ENCODE measurements at places on chromosomes 16 and 17.

- no peak for DNase-seq
These were observed 11.4 kb downstream of the MYL4 start for GRCh38 chr17:47220531-47220999.

DNA sequence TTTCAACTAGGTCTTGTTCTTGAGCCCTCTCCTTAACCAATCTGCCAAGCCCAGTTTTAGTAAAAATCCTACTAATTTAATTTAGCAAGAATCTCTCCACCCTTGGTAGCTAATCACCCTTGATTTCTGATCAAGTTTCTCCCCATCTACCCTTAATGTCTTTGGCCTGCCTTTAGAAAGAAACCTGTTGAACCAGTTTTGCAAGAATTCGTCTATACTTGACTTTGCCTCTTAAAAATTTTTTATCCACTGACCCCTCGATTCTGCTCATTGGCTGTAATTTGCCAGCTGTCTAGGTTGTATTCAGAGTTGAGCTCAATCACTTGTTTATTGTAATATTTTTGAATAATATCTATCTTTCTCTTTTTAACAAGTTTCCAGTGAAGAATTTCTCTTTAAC is 1138.5 kb downstream of the CDH11 start:
- DNase-seq = no peak

- DNase-seq = no peak
These were observed 18.5 kb upstream of the SLC35G3 start for GRCh38 chr17:35212668-35213067.

DNA sequence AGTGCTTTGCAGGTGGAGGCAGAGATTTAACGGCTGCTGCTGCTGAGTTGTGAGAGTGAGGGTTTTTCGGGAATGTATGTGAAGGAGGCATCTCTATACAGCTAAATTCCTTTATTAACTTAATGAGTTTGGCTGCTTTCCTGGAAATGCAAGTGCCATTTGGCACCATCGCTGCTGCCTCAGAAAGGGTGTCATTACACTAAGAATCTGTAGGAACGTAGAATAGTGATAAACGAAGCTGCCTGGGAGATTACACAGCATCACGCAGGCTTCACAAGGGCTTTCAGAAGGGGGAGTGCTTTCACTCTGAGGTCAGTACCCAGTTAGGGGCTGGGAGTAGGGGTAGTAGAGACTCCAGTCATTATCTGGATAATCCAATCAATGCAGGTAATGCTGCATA is 14.1 kb upstream of the NLRP1 start:
- no peak for DNase-seq

GRCh38 chr16:81544261-81544660 is 99.7 kb downstream of the CMIP start:
- no peak for DNase-seq

- no peak for DNase-seq
These were observed 9.3 kb upstream of the FAAP100 start for GRCh38 chr17:81561494-81561885.

GRCh38 chr16:3597226-3597625 is 14.2 kb downstream of the SLX4 start:
- DNase-seq = no peak

DNA sequence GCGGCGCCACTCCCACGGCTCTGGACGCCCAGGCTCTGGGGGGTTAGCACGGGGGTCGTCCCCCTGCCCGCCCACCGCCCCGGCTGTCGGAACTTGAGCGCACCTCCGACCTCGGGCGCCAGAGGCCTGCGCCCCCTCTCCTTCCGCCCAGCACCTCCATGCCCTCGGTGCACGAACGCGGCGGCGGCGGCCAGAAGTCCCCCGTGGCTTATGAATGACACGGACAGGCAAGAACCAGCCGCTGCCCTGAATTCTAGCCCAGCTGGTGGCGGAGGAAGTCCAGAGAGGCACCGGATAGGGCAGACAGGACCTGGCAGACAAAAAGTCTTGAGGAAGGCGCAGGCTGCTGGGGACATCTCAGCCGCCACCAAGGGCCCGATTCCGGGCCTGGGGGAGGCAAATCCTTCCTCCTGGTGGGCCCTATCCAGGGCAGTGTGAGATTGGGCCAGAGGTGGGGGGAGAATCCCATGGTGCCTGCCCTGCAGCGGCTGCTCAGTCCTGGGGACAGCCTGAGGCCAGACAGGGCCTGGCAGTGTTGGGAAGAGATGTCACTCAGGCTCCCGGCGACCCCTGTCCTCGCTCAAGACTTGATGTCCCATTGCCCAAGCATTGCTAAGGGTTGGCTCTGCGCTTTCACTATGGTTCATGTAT is 897 bp upstream of the CYGB start:
- no peak for DNase-seq

- no peak for DNase-seq
These were observed 14.4 kb downstream of the SLFN5 start for GRCh38 chr17:35257208-35257659.

- no peak for DNase-seq
These were observed 57.2 kb upstream of the RHBDL3 start for GRCh38 chr17:32208436-32208835.

DNA sequence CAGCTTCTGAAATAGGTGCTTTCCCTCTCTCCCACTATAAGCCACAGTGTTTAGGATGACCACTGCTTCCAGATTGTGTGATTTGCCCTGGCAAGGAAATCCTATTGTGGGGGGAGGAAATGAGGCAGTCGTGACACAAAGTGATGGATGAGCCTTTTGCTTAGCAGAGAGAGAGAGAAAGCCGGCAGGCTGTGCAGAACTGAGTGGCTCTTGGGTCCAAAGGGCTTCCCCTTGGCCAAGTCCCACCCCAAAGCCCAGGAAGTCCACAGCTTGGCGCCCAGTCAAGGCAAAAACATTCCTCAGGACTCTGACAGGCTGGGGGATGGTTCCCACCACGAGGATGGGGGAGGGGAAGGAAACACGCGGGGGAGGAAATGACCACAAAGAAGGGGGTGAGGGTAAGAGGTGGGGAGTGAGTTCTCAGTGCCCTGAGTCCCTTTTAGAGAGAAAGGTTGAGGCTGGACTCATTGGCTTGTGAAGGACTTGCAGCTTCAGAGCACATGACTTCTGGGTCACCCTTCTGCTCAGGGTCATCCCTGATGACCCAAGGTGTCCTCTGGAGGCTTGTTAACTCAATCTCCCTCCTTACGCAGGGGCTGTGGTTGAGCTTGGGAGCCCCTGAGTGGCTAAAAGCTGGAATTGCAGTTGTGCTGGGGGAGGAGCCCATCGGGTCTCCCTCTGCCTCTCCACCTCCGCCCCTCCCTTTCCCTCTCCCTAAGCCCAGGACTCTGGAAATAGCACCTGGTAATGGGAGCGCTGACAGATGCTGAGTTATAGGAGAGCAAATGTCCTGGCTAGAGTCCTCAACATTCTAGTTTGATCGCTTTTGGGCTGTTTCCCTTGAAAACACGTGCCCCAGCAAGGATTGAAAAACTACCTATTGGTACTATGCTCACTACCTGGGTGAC is 10.3 kb upstream of the MSL1 start:
- DNase-seq = peak; percentile 62

DNA sequence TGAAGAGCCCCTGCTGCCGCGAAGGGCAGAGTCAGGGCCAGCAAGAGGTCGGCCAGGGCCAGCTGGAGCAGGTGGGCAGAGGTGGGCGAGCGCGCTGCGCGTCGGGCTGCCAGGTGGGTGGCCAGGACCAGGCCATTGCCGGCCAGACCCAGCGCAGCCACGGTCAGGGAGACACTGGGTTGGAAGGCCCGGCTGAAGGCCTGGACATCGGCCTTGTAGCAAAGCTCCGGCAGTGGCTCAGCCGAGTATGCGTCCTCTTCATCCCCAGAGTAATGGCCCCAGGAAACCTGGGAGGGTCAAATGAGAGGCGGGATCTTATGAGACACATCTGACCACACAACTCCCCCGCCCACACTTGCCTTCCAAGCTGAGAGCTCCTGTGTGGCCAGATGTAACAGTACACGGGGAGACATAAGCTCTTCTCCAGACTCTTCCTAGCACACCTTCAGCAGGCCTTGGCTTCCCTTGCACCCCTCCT is 1.3 kb downstream of the CCR10 start:
- DNase-seq = no peak

GRCh38 chr17:39946551-39947330 is 16.1 kb upstream of the GSDMA start:
- no peak for DNase-seq

DNA sequence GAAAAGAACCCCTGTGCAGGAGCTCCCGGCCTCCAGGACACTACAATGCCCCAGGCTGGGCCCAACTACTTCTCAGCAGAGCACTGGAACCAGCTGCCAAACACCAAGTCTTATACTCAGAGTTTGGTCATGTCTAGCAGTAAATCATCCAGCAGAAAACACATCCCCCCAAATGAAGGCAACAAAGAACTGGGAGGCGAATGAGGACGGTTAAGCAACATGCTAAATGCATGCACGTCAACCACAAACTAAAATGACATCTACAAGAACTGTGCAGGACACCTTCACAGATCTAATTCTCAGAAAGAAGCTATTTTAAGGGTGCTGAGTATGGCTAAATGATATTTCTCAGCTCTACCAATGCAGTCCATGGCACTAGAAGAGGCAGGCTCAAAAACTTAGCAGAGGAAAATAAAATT is 7.6 kb upstream of the IRX5 start:
- DNase-seq = no peak

DNA sequence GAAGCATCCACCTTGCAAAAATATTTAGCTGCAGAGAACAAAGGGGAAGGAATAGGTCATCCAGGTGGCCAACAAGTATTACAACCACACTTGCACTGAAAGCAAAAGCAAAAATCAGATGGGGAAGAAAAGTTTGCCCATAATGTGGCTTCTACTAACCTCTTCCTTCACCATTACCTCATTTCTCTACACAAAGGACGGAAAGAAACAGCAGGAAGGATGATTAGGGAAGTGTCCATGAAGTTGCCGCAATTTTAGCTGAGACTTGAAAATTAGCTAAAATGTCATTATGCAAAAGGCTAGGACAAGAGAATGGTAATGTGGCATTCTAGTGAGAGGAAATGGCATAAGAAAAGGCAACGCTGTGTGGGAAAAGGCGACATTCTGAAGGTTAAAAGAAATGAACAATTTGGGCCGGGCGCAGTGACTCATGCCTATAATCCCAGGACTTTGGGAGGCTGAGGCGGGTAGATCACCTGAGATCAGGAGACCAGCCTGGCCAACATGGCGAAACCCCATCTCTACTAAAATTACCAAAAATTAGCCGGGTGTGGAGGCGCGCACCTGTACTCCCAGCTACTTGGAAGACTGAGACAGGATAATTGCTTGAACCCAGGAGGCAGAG is 13.7 kb downstream of the KANSL1 start:
- DNase-seq = no peak

GRCh38 chr16:18950469-18951185 is 24.4 kb upstream of the SMG1 start:
- DNase-seq = no peak

DNA sequence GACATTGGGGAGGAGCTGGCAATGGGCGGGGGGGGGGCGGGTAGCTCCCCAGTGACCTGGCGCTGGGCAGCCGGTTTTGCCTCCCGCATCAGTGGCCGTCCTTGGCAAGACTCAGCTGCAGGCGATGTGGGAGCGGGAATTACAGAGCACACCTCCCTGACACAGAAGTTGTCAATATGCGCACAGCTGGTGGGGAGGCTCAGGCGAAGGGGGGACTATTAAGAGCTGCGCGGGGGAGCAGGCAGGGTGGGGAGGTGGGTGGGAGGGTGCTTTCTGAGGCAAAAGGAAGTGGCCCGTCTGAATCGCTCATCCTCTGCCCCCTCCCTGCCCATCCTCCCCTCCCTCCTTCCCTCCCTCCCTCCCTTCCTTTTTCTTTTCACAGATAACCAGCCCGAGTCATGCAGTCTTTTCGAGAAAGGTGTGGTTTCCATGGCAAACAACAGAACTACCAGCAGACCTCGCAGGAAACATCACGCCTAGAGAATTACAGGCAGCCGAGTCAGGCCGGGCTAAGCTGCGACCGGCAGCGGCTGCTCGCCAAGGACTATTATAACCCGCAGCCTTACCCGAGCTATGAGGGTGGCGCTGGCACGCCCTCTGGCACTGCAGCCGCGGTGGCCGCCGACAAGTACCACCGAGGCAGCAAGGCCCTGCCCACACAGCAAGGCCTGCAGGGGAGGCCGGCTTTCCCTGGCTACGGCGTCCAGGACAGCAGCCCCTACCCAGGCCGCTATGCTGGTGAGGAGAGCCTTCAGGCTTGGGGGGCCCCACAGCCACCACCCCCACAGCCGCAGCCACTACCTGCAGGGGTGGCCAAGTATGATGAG is 44.0 kb downstream of the SREBF1 start:
- DNase-seq = peak; percentile 47

- DNase-seq = no peak
These were observed 484.9 kb upstream of the WSB1 start for GRCh38 chr17:26809033-26809432.

- DNase-seq = no peak
These were observed 604.7 kb upstream of the SOX9 start for GRCh38 chr17:71516149-71516548.

DNA sequence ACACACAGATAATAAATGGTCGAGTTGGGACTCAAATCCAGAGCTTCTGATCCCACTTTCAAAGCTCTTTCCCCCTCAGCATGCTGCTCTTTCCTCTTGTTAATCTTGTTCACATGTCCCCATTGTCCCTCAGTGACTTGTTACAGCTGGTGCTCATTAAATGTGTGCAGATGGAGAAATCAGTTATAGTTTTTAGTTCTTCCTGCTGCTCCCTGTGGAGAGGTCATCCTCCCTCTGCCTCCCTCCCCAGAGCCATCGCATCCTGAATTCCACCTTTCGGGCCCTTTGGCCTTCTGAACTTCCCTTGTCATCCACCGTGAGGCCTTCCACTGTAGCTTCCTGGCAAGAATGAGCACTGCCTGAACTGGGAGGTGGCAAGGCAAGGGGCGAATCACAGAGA is 179.6 kb downstream of the WSCD1 start:
- no peak for DNase-seq

DNA sequence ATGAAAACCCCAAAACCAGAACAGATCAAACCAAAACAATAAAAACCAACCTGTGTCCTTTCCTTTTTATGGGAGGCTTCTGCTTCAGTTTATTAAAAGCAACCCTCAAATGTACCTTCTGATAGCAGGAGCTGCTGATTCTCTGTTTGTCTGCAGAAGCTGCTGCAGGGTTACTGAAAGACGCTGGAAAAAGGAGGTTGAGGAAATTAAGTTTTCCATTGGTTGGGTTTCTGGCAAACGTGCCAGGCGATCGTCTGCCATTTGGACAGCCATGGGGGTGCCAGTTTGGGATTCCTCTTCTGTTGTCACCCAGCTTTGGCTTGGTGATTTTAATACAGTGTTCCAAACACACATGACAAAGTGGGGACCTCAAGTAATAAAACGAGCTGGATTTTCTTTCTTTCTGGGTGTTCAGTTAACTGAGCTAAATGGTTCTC is 185.4 kb upstream of the ZFHX3 start:
- no peak for DNase-seq

- no peak for DNase-seq
These were observed 9.8 kb downstream of the NHERF1 start for GRCh38 chr17:74757931-74758847.

- DNase-seq = no peak
These were observed 3.5 kb downstream of the CDH13 start for GRCh38 chr16:82630219-82630618.

GRCh38 chr17:39804839-39805238 is 59.3 kb downstream of the IKZF3 start:
- no peak for DNase-seq
